Activated gamma-delta T cell treated with anti-CD3 and anti-CD28 coated beads, Interleukin-2, amount 50 U/mL, for 16 hours (primary cell): ENCODE measurements at places on chromosomes 2 and 18.

DNA sequence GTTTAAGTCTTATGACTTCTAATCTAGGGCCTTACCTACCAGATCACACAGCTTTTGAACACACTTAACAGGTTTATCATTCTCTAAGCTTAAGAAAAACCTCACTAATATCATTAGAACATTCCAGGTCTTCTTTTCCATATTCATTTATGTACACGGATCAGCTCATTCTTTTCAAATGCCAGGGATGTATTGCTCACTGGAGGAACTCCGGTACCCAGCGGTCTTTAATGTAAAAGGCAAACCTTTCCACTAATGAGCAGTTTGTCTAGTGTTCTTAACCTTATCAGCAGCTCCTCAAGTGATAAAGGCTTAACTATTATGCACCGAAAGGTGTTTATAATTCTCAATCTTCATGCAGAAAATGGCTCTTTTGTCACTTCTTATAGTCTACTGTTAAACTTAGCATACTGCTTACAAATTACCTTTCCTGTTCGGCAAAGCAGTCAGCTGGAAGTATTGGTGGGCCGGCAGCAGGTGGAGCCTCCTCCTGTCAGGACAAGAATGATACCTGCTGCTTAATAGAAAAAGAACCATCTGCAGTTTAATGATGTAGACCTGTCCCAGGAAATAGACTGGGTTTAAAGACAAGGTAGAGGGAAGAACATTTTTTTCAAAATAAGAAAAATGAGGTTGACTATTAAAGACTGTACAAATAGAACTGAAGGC, 142.7 kb downstream of the FIGN start:
- no peak for DNase-seq

DNA sequence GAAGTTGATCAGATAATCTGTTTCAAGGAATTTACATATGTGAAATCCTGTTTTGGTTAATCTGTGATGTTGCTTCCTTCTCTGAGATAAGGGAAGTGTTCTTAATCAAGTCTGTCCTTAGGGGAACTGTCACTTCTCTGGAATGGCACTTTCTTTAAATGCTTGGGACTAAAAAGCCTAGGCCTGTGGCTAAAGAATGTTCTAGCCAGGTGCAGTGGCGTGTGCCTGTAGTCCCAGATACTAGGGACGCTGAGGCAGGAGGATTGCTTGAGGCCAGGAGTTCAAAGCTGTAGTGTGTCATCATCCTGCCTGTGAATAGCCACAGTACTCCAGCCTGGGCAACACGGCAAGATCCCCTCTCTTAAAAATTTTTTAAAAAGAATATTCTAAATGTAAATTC, 217.6 kb upstream of the SIX3 start:
- DNase-seq = no peak

DNA sequence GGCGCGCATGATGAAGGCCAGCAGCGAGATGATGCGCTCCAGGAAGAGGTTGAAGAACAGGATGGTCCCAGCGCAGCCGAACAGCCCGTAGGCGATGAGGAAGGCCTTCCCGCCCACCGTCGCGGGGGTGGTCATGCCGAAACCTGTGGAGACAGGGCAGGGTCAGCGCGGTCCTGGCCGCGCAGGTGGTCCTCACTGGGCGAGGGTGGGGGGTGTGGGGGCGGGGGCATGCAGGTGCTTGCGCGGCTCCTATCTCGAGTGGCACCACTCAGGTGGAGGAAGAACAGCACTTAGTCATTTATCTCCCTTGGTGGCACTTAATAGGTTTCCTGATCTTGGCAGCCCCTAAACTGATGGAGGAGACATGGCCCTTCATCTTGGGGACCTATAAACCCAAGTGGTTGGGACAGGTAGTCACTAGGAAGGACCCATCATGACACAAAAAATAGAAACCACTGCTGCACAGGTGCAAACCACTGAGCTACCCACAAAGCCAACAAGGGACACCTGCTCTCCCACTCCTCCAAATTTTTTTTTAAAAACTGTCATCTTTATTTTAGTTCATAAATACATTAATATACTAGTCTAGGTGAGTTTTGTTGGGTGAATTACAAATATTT, 118.8 kb downstream of the MSH2 start:
- DNase-seq = no peak

DNA sequence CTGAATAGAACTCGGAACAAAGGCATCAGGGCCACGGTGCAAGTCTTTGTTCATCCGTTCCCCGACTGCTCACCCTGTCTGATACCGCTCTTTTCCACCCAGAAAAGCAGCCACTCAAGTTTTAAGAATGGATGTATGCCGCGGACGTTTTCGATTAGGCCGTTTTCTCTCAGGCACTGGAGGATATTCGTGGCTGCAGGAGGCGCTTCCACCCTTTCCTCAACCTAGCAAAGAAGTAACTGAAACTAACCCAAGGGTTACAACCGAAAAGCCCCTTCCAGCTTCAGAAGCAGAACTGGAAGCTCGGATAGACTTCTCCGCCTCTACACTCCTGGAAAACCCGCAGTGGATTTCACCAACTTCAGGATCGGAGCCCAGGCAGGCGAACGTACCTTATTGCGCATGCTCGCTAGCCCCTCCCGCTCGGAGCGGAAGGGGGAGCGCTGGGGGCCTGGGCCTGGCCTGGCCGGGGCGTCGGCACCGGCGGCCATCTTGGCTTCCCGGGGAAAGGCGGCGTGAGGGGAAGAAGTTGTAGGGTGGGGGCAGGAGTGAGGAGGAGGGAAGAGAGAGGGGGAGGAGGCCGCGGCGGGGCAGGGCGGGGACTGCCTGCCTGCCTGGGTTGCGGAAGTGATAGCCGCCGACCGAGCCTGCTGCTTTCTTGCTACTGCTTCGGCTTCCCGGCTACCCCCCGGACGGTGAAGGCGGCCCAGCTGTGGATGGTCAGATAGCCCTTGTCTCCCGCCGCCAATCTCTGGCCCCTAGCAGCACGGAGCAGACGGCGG, at the start of gene ACTR3:
Gene ACTR3, plus strand, starts transcription at position 619 of the 782 bp plus-strand sequence. CDS start 191 bp downstream, outside the sequence.
- DNase-seq = peak; percentile 97

GRCh38 chr2:8380566-8380965, 301.3 kb upstream of the ID2 start:
- no peak for DNase-seq

DNA sequence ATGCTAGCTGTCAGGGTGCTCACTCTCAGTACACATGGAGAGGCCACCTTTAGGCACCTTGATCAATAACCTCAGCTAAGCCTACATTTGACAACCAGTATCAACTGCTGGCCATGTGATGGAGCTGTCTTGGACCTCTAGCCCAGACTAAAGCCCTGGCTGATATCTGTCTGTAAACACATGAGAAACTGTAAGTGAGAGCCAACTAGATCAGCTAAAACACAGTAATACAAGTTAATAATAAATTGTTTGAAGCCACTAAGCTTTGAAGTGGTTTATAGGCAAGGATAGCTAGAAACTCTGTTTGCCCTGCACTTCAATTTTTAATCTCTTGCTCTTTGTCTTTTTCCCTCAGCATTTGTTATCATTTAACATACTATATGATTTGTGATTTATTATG, 407.1 kb downstream of the SPAG16 start:
- no peak for DNase-seq

DNA sequence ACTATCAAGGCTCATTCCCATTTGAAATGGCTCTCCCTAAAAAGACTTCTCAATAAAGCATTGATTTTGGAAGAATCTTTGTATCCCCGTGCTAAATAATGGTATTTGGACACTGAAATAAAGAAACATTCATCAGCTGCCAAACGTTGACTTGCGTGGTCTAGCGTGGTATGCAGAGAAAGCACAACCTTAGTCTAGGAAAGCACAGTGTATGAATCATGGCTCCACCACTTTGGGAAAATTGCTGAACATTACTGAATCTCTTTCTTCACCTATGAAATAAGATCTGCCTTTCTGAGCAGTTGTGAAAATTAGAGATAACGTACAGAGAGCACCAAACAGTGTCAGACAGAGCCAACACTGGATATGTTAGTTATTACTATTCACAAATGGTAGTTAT, 353.9 kb downstream of the SS18 start:
- DNase-seq = no peak

- DNase-seq = no peak
These were observed 189.1 kb downstream of the FSHR start for GRCh38 chr2:48965204-48965603.

GRCh38 chr2:173708806-173709205, 256.4 kb downstream of the SP3 start:
- DNase-seq = no peak

DNA sequence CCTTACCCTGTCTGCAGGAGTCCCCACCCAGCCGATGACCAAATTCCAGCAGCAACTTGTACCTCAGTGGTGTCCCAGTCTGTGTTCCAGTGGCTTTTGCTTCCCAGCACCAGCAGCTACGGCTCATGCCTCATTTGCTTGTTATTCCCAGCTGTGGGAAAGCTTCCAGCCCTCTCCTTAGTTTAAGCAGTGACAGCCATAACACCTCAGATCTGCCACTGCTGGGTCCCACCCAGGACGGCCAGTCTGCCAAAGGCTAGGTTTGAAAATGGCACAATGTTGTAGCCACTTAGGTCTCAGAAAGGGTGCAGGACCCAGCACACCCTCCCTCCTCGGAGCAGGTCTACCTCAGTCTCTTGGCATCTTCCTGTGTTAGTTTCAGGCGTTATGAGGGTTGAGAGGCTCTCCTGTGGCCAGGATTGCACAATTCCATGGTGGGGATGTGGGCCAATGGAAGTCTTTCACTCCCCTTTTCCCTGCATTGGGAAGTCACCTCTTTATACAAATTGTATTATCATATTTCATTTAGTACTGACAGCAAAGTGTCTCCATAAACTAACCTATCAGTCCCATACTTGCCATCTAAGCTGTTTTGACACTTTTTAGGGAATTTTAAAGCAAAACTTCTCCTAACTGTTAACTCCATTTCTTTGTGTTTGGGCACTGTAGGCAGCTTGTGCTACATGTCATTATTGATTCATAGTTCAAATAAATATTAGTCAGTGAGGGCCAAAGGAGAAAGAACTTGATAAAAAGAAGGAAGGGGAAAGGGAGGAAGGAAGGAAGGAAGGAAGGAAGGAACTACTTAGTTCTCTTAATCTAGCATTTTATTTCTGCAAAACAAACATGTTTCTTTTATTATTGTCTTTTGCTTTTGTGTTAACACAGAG, 62.9 kb upstream of the FAM110C start:
- DNase-seq = no peak

DNA sequence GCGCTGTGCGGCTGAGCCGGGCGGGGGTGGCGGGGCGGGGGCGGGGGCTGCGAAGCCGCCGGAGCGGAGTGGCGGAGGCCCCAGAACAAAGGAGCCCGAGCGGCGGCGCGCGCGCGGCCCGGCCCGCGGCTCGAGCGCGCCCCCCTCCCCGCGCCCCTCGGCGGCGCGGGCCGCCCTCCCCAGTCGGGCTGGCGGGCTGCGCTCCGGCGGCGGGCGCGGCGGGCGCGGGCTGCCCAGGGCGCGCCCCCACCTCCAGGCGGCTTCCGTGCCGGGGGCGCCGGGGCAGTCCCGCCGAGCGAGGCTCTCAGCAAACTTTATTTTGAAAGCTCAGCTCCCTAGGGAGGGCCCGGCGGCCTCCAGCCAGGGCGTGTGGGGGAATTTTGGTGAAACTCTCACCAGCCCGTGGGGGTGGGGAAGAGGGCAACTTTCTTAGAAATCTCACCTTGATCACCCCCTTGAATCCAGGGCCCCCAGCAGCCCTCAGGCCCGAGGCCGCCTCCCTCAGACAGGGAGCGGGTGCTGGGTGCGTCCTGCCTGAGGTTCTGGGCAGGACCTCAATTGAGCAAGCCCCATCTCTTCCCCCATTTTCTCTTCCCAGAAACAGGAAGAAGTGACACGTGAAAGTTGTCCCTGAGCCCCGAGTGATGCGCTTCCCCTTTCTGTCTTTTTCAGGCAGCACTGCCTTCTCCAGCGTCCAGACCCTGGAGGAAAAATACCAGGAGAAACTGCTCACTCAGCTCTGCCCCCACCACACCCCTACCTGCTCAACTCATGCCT, 786 bp downstream of the TET3 start:
- peak; percentile 54 for DNase-seq

GRCh38 chr18:33761363-33761762, 183.3 kb downstream of the ASXL3 start:
- DNase-seq = no peak

- no peak for DNase-seq
These were observed 37.0 kb downstream of the INO80C start for GRCh38 chr18:35460736-35461161.
